Stimulated activated CD4-positive, alpha-beta T cell treated with anti-CD3 and anti-CD28 coated beads, Interleukin-2, amount 100 ng/mL, for 48 hours (primary cell): ENCODE measurements at places on chromosomes 2 and 18.

DNA sequence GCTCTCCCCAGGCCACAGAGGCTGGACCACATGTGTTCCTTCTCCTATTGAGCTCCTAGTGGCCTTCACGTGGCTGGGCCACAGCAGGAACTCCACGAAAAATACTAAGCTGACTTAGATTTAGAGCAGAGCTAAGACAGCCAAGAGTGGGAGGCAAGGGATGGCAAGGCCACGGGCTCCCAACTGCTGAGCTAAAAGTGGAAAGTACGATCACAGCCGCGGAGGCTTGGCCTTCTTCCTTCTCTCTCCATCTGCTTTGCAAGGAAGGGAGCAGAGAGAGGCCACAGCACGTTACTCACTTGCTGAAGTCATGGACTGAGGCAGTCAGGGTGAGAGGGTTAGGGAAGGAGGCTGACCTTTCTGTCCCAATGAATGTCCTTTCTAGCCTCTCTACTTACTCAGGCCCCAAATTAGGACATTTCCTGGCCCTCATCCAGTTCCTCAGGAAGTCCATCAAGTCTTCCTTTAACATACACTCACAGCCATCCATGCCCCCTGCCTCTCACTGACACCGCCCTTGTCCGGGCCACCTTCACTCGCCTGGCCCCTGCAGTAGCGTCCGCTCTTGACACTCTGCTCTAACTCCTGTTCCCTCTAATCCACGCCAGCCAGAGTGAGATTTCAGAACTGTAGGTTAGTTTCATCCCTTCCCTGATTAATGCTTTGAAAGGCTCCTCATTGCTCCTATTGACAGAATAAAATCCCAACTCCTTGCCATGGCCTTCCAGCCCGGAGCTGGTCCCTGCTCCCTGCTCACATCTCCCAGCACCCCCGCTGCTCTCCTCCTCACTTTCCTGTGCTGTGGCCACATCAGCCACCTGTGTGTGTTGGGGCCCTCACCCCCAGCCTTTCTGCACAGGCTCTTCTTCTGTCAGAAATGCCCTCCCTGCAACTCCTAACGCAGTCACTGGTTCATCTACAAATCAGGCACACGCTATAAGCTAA is 204.2 kb downstream of the CYP26B1 start:
- no peak for DNase-seq

DNA sequence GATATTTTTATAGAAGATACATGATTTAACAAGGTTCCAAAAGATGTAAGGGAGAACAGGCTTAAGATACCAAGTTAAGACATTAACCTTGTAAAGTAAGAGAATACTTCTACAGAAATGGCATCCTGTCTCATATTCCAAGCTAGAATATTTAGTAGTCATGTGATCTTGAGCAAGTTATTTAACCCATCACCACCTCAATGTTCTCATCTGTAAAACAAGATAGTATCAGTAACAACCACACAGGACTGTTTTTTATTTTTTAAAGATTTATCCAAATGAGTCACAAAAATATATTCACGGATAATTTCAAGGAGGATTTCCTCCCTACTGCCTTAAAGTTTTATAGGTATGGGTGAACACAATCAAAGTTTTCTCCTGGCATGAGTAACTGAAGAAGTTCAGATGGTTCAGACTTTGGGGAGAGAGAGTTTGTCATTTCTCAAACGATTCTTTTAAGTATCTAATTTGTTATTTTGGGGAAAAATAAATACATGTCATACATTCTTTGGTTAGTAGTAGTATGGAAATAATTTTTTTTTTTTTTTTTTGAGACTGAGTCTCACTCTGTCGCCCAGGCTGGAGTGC is 25.9 kb downstream of the ROCK1 start:
- no peak for DNase-seq

DNA sequence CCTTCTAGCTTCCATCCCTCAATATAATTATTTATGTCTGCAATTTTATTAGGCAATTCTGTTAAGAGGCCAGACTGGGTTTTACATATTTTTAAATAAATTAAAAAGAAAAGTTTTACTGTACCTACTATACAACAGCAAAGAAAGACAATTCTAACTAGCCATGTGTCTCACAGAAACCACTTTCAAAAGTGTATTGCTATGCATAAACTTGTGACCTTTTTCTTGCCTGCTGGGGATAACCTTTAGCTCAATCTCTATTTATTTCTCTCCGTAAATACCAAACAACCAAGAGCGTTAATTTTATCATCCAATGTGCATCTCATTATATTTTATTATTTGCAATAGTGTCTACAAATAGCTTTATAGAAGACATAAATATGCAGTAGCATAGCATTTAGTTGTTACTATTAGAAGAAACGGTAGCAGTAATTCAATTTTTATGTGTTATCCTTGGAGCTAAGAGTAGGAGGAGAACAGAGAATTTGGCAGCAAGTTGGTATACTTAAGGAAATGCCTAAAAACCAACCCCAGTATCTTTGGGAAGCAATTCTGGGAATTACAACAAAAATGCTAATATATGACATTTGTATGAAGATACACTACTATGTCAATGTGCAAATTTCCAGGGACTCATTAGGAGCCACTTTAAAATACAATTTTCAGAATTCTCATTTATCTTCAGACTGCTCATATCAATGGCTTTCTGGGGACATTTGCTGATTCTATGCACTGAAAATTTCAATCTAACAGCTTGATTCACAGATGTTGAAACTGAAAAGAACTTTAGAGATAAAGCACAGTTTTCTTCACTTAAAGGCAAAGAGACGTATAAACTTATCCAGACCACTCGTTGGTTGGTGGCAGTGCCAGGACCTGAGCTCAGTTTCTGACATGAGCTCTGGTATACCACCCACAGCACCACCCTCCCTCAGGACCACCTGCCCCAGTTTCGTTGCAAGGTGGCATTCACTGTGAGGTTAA is 23.0 kb upstream of the RTN4 start:
- DNase-seq, result no peak

DNA sequence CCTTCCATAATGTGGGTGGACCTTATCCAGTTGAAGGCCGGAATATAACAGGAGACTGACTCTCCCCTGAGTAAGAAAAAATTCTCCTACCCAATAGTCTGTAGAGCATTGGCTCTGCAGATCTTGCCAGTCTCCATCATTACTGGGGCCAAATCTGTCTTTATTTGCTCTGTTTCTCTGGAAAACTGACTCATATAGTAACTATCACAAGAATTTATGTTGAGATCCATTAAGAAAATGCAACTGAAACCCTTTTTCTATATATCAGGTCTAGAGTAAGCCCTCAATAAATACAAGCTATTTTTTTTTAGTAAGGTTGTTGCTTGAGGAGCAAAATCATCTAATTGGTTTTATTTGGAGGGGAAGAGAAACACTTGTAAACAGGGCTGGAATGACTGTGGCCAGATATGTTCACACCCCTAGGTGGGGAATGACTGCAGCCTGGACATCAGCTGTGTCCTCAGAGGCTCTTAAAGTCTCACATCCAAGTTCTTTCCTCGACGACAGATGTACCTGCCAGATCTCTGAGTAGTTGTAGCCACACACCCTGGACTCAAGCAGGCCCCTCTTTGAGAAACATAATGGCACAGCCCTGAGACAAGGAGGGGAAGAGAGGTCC is 339.7 kb downstream of the TNS1 start:
- DNase-seq, result no peak

DNA sequence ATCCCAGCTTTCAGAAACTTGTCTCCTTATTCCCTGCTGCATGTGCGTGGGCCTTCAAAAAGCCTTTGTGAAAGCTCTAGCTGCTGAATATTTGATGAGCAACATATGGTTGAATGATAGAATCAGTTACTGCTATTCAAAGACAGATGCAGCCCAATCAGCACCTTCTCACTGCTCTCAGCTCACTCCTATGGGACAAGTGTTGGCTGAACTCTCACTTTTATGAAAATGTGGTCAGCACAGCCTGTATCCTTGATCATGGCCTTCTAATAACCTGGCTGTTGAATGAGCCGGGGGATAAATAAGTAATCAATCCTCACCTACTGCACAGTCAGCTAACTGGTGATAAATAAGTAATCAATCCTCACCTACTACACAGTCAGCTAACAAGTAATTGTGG is 103.2 kb downstream of the PIEZO2 start:
- DNase-seq, result no peak

DNA sequence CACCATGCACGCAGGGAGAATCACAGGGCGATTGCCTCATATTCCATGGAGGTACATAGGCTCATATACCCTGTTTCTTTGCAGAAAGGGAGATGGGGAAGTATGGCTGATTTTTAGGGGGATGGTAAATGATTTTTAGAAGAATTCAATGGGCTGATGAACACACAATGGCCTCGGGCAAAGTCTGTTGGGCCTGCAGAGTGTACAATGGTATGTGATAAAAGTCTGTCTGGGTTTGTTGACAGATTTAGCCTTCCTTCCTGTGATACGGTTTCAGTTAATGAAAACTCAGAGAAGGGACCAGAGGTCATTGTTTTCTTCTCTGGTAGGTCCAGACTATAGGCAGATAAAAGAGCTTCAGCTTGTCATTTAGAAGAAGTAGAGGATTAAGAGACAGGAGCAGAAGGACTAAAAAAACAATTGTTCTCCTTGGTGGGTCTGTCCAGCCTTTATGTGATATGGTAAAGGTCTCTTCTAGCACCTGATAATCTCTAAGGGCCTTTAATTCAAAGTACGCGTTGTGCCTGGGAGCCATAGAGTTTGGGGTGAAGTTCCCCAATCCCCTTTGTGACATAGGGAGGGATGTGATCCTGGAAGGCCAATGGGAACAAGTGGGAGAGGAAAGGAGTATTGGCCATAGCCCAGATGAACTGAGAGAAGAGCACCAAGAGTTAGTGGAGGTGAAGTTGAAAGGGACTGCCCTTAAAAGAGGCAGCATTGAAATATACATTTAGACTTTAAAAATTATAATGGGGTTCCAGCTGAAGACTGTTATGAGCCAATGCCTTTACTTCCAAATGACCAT is 107.5 kb upstream of the SERPINE2 start:
- DNase-seq, result no peak

DNA sequence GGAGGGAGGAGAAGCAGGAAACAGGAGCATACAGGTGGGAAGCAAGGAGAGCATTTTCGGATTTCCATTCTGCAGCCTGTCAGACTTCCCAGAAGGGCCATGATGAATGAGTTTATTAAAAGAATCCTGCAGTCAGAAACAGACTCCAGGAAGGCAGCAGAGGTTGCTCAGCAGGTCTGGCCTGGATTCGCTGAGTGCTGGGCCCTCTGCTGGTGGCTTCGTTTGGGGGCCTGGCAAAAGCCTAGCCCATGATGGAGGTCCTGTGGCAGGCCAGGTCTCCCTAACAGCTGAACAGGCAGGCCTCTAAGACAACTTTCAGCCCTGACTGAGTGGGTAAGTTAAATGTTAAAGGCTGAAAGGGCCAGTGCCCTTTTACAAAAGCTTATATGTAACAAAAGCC is 108.2 kb upstream of the CAPN13 start:
- no peak for DNase-seq

DNA sequence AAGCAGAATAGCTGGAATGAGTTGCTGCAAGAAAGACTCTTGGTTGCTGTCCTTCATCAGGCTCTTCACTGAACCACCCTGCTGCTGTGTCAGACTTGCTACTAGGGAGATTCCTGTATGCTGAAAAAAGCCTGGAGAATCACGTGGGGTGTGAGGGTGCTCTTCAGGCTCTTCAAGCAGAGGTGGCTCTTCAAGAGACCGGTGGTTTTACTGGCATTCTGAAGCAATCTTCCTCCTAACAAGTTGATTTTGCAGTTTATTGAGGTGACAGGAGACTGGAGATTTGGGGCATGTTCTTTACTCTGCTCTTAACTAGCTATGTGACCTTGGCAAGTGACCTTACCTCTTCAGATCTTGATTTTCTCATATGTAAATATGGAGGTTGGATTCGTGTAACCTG is 14.1 kb downstream of the TMEM178A start:
- no peak for DNase-seq

GRCh38 chr2:9910699-9911098 is 40.8 kb upstream of the GRHL1 start:
- no peak for DNase-seq
